ENCODE measurements at places on chromosomes 5 and 9.

GRCh38 chr9:72356041-72356582 lies 8.9 kb downstream of the ZFAND5 start:
- DNase-seq, result no peak

DNA sequence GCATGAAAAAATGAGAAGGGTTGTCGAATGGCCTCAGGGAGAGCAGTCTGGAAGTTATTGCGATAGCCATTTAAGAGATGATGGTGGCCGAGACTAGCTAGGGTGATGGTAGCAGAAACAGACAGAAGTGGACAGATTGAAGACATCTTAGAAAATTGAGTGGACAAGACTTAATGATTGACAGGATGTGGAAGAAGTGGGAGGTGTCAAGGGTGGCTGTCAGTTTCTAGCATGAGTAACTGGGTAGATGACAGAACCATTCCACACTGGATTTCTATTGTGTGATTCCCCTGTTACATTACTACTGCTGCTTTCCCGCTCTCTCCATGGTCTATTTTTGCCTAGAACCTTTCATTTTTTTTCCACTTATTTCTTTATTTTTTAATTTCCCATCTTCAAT lies 12.6 kb downstream of the CHMP5 start:
- DNase-seq, result no peak

- DNase-seq, result no peak
Observed at GRCh38 chr5:7592910-7593309, 197.0 kb downstream of the ADCY2 start.

DNA sequence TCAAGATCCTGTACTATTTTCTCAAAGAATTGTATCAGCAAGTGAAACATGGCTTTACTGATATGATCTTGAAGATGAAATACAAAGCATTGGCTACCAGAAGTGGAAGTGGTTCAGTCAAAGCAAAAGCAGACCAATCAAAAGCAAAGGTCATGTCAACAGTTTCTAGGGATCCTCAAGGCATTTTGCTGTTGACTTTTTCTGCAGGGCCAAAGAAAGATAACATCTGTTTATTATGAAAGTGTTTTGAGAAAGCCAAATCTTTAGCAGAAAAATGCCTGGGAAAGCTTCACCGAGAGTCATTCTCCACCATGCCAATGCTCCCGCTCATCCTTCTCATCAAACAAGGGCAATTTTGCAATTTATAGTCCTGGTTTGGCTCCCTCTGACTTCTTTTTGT lies 90.3 kb upstream of the ACO1 start:
- DNase-seq, result no peak

GRCh38 chr9:72955126-72955455 lies 2.2 kb upstream of the ALDH1A1 start:
- no peak for DNase-seq

DNA sequence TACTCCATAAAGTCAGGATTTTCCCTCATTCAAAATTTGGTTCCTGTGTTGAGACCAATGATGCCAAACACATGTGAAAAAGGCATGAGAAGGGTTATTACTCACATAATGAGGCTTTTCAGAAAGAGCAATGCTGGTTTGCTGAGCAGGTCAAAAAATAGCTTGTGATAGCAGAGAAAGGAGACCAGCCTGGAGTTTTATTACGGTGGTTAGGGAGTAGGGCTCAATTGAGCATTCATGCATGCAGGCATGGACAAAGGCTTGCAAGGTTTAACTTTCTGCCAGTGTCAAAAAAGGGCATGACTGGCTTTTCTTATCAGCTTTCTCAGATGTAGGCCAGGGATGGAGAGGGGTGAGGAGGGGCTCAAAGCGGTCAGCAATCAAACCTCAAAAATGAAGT lies 628.3 kb downstream of the DNAH5 start:
- no peak for DNase-seq

DNA sequence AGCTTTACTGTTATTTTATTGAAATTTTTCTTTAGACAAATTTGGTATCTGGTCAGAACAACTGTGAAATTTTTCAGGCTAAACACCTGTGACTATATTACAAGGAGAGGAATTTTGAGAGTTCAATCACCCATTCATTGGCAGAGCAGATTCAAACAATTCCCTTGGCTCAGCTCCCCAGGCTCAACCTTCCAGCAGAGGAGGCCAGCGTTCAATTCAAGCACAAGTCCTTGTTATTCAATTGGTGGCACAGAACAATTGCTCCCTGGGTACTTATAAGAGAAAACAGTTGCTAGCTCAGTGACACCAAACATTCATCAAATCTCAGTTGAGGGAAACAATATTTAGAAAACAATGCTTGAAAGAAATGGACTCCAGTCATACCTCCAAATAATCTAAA lies 83.3 kb downstream of the SUSD1 start:
- DNase-seq, result no peak

DNA sequence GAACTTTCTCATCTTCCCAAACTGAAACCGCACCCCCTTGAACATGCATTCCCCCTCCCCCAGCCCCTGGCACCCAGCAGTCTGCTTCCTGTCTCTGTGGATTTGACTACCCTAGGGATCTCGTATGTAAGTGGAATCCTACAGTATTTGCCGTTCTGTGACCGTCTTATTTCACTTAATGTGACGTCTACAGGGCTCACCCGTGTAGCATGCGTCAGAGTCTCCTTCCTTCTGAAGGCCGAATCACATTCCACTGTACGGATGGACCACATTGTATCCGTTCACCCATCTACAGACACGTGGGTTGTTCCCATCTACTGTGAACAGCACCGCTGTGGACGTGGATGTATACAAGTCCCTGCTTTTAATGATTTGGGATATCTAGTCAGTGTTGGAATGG lies 4.5 kb downstream of the PRRX2 start:
- no peak for DNase-seq

- no peak for DNase-seq
Observed at GRCh38 chr5:34854459-34855174, 15.7 kb downstream of the TTC23L start.

DNA sequence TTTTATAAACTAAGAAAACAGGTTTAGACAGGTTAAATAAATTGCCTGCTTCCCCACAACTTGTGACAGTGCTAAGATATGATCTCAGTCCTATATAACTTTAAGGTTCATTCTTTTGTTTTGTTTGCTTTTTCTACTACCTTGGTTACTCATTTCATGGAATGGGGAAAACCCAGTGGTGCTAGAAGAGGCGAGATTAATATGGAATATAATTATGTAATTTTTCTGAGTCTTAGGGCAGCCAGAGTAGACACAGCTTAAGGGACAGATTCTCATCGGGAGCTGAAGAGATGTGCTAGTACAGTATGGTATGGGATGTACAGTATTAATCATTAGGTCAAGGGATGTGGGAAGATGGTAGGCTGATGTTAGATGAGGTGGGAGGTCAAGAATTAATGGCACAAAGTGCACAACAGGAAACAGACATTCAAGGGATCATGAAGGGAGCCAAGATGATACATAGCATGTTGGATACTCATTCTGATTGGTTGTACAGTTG lies 6.2 kb downstream of the TRIM32 start:
- DNase-seq, result no peak

- DNase-seq, result no peak
Observed at GRCh38 chr5:164335837-164336236, 830.4 kb downstream of the MAT2B start.

- DNase-seq, result no peak
Observed at GRCh38 chr9:71986900-71987299, 73.5 kb downstream of the C9orf57 start.

- no peak for DNase-seq
Observed at GRCh38 chr9:93129286-93129685, 4.8 kb downstream of the NINJ1 start.

DNA sequence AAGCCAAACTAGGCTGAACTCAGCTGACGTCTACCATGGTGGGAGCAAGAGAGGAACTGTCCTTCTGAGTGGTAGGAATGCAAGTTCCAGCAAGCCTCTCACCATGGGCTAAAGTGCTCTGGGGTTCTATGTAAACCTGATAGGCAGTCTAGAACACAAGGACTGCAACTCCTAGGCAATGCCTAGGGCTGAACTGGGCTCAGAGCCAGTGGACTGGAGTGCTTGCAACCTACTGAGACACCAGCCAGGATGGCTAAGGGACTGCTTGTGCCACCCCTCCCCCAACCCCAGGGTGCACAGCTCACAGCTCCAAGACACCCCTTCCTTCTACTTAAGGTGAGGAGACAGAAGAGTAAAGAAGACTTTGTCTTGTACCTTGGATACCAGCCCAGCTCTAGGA lies 12.1 kb upstream of the RCL1 start:
- no peak for DNase-seq

GRCh38 chr9:105503881-105504280 lies 54.0 kb upstream of the FKTN start:
- no peak for DNase-seq

- DNase-seq, result no peak
Observed at GRCh38 chr9:88984543-88984883, 6.8 kb upstream of the S1PR3 start.

DNA sequence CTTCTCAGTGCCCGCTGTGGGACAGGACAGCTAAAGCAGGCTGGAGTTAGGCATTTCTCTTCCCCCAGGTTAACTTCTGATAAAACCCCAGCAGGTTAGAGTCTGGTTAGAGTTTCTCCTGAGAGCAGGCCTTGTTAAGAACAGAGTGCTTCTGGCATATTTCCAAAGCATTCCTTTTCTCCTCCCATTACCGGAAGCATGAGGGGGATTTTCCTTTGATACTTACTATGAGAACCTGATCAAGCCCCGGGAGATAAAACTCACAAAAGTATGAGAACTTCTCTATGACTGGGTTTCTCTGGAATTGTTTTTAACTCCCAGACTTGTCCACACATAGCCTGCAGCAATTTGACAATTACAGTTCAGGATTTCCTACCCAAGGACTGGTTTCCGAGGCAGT lies 77.4 kb upstream of the MAST4 start:
- no peak for DNase-seq

DNA sequence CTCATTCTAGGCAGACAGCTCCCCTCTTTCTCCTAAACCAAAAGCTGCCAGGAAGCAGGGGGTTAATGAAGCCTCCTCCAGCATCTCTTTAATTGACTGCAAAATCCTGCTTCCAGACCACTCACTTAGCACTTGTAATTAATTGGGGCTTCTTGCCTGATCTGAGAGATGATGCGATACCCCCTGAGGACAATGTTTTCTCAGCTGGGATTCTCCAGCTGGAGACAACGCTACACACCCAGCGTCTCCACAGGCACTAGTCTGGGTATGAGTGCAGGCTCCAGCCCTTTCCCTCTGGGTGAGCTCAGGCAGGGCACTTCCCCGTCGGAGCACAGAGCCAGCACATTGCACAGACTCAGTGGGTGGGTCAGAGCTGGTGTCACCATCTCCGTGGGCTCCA lies 16.1 kb downstream of the CPLX2 start:
- DNase-seq, result no peak

DNA sequence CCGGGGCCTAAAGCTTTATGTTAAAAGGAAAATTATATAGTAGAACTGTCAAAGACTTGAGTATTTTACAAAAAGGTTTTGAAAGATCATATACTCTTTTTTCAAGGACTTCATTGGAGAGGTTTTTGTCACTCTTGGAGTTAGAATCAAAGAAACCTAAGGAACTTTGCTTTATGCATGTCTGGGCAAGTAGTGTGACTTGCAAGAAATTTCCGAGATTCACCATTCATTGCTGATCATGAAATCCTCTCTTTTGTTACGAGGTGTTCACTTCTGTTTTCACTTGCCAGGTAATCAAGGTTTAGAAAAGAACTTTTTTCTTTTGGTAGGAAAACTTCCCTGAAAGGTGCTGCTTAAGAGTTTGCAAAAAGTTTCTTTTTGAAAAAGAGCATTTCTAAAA lies 64.8 kb downstream of the NUP214 start:
- no peak for DNase-seq

- no peak for DNase-seq
Observed at GRCh38 chr9:26753971-26754370, 138.6 kb downstream of the CAAP1 start.

DNA sequence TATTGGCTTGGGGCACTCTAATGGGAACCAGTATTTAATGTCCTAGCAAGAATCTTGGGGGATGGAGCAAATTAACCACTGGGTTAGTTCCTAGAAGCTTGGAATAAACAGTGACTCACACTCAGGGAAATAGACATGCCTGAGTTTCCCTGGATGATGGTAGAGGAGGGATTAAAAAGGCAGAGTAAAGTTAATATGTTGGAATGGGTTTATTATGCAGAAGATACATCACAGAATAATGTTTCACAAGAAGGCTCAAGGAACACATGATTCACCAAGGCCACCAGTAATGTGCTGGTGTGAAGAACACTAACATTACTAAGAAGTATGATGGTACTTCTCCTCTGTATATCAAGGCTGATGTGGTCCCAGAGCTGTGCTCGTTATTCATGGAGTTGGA lies 752.9 kb upstream of the SEMA6A start:
- no peak for DNase-seq

DNA sequence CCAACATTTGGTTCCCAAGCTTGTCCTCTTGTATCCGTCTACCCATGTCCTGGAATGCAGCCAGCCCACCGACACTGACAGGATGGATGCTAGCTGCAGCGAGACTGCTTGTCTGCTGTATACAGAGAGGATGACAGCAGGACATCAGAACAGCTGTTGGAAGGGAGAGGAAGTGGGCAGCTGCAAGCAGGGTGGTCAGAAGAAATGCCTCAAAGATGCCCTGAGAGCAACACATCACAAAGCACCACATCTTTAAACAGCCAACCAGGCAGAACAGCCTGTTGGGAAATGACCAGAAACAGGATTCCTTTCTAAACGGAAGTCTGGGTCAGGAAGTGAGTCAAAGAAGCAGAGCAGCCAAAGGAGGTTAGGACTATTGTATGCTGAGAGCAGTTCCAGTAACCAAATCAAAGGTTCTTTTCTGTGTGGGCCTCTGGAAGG lies 219.1 kb downstream of the NDUFS4 start:
- DNase-seq, result no peak

GRCh38 chr9:131728961-131729360 lies 10.9 kb downstream of the RAPGEF1 start:
- DNase-seq, result no peak

DNA sequence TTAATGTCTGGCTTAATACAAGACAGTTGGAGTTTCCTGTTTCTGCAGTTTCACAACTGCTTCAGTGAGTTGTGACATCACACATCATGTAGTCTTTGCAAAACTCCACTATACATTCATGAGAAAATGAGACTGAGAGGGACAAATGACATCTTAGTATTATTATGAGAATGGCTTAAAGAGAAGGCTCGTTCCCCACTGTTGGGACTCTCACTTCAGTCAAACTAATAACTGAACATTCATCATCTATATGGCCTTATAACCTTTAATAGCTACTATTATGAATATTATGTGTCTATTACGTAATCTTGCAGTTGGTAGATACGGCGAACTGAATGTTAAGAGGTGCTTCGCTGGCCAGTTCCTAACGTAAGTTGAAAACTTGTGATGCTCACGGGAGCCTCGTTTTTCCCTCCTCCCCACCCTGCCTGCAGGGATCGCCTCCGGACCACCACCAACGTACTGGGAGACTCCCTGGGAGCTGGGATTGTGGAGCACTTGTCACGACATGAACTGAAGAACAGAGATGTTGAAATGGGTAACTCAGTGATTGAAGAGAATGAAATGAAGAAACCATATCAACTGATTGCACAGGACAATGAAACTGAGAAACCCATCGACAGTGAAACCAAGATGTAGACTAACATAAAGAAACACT lies 79.4 kb downstream of the SLC1A3 start:
- no peak for DNase-seq
